CD4-positive, alpha-beta T cell (primary cell): ENCODE measurements at places on chromosomes 5 and 9. TPM values are rescaled to one million over a fixed set of nuclear protein-coding genes. Genes with fewer than 3 reads are reported as not detected.

DNA sequence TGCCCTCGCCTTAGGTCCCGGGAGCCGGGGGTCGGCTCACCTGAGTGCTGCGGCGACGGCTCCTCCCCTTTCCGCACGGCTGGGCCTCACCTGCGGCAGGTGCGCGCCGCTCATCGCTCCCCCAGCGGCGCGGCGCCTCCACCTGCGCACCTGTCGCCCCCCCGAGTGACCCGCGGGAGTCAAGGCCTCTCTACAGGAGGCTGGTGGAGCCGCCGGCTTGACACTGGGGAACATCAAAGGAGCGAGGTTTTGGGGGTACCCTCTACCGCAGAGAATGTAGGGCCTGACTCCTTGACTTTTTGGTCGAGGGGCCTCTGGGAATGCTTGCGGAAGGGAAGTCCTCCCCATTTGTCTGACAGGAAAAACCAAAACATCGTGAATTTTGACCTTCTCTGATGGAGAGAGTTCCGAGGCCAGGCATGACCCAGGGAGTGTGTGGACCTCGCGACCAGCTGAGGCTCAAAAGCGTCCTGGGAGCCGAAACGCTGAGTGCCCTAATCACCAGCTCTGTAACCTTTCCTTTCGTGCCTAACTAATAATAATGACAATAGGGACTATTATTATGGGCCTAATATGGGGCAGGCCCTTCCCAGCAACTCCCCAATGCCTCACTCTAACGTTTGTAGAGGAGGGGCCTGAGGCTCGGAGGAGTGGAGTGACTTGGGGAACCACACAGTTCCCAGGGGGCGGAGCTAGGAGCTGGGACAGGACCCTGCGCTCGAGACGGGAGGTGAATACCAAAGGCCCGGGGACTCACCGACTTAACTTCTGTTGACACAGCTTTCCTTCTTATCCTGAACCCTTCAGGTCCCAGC is 714 bp upstream of the IER5L start:
- peaks cover 43% of the 10 kb centered on the region for H3K4me1 ChIP-seq
- no peaks in the 10 kb centered on the region for H3K27me3 ChIP-seq
- H3K4me3 ChIP-seq: no peak overlapping the region
- no peak for DNase-seq
- H3K36me3 ChIP-seq: no peaks in the 10 kb centered on the region

GRCh38 chr5:55557123-55557522 is 22.4 kb upstream of the PLPP1 start:
- H3K27ac ChIP-seq: no peak overlapping the region
- DNase-seq: no peak
- H3K36me3 ChIP-seq: no peaks in the 10 kb centered on the region
- H3K4me1 ChIP-seq: no peaks in the 10 kb centered on the region

- H3K36me3 ChIP-seq: peaks cover 88% of the 10 kb centered on the region
- no peak overlapping the region for H3K4me3 ChIP-seq
- H3K27me3 ChIP-seq: no peaks in the 10 kb centered on the region
- H3K27ac ChIP-seq: no peak overlapping the region
- no peak for DNase-seq
These were observed 22.6 kb downstream of the OTULIN start for GRCh38 chr5:14687023-14687665.

GRCh38 chr5:38777111-38777510 is 68.7 kb upstream of the OSMR start:
- no peak overlapping the region for H3K4me3 ChIP-seq
- no peaks in the 10 kb centered on the region for H3K36me3 ChIP-seq
- no peaks in the 10 kb centered on the region for H3K4me1 ChIP-seq
- no peak for DNase-seq
- H3K27me3 ChIP-seq: no peaks in the 10 kb centered on the region
- H3K27ac ChIP-seq: no peak overlapping the region

The CHD1 gene
- 228 TPM for total RNA-seq

GRCh38 chr5:9342161-9342787 is 203.6 kb downstream of the SEMA5A start:
- no peaks in the 10 kb centered on the region for H3K36me3 ChIP-seq
- H3K4me1 ChIP-seq: no peaks in the 10 kb centered on the region

The OCLN gene
- total RNA-seq: 6.8 TPM

The PCDHA11 gene
- total RNA-seq: not detected

GRCh38 chr5:86768699-86769202 is 151.0 kb downstream of the COX7C start:
- no peaks in the 10 kb centered on the region for H3K27me3 ChIP-seq
- no peaks in the 10 kb centered on the region for H3K36me3 ChIP-seq
- H3K4me1 ChIP-seq: no peaks in the 10 kb centered on the region
- H3K27ac ChIP-seq: no peak overlapping the region
- DNase-seq: no peak
- no peak overlapping the region for H3K4me3 ChIP-seq

GRCh38 chr5:168585119-168585856 is 6.1 kb upstream of the PANK3 start:
- no peak for DNase-seq
- no peak overlapping the region for H3K27ac ChIP-seq
- no peaks in the 10 kb centered on the region for H3K36me3 ChIP-seq
- peaks cover 2% of the 10 kb centered on the region for H3K4me1 ChIP-seq
- peaks cover 15% of the 10 kb centered on the region for H3K27me3 ChIP-seq

DNA sequence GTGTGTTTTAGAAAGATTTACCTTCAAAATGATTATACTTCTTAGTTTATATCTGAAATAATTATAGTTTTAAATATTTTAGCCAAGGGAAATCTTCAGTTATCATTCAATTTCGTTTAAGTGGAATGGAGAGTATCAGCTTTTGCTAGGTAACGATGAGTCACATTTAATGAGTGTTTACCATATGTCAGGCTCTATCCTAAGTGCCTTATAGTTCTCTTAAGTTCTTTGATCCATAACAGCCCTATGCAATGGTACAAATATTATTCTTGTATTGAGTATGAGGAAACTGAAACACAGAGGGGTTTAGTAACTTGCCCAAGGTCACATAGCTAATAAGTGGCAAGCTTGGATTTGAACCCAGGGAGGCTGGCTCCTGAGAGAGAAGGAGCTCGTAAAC is 37.5 kb upstream of the SHB start:
- no peak overlapping the region for H3K27ac ChIP-seq
- no peaks in the 10 kb centered on the region for H3K4me1 ChIP-seq
- no peaks in the 10 kb centered on the region for H3K36me3 ChIP-seq
- H3K27me3 ChIP-seq: no peaks in the 10 kb centered on the region
- no peak for DNase-seq
- H3K4me3 ChIP-seq: no peak overlapping the region

GRCh38 chr9:16412740-16413139 is 457.7 kb downstream of the BNC2 start:
- no peak overlapping the region for H3K27ac ChIP-seq
- no peaks in the 10 kb centered on the region for H3K27me3 ChIP-seq
- H3K36me3 ChIP-seq: no peaks in the 10 kb centered on the region
- DNase-seq: no peak
- H3K4me1 ChIP-seq: no peaks in the 10 kb centered on the region

DNA sequence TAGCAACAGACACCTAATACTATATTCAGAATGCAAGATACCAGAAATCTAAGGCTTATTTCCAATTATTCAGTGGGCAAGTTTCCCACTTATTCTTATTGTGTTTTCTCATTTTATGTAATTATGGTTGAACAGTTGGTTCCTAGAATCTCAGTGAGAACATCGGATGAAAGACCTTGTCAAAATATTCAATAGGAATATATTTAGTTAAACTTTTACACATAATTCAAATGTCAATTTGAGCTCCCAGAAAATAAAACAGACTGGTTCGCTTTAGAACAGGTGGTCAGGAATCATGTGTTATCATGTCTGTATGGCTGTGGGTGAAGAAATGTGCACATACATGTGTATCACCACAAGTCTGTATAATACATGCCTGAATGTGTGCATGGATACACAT is 447.8 kb downstream of the MED10 start:
- no peaks in the 10 kb centered on the region for H3K36me3 ChIP-seq
- H3K4me1 ChIP-seq: no peaks in the 10 kb centered on the region
- no peak overlapping the region for H3K27ac ChIP-seq
- no peak for DNase-seq

DNA sequence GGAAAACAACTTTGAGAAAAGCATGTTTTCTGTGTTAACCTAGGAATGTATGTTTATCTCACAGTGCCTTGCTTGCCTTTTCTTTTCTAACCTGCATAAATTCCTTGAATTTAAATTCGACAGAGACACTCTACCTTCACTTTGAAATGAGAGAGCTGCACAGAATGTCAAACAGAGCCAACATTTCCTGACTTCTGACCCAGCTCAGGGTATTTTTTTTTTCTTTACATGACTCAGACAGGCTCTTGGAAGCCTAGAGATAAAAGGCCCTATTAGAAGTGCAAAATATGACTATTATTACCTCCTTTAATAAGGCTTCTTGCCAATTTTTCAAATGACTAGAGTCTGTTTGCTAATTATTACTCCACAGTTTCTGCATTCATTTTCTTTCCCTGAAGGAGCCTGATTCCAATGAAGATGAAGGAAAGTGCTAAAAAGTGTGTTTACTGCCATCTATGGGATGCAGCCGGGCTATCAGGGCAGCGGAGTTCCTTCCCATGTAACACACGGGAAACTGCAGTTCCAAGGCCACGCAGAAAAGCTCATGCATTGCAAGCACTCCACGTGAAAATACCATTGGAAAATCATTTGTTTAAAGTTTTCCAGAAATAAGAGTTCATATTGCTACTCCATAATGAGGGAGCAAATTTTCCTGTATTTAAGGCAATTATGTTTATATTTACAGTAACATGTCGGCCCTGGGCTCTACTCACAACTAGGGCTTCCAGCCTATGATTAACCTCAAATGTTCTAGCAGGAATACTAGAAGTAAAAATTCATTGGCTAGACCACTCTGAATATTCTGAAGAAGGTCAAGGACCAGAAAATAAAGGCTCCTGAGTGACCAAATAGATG is 485.6 kb downstream of the ZSWIM6 start:
- H3K4me3 ChIP-seq: no peak overlapping the region
- no peaks in the 10 kb centered on the region for H3K4me1 ChIP-seq
- H3K27ac ChIP-seq: no peak overlapping the region
- H3K27me3 ChIP-seq: no peaks in the 10 kb centered on the region
- DNase-seq: no peak

GRCh38 chr9:134166374-134166773 is 2.0 kb upstream of the RNU6ATAC start:
- no peak for DNase-seq
- H3K4me1 ChIP-seq: peaks cover 17% of the 10 kb centered on the region
- no peak overlapping the region for H3K27ac ChIP-seq

DNA sequence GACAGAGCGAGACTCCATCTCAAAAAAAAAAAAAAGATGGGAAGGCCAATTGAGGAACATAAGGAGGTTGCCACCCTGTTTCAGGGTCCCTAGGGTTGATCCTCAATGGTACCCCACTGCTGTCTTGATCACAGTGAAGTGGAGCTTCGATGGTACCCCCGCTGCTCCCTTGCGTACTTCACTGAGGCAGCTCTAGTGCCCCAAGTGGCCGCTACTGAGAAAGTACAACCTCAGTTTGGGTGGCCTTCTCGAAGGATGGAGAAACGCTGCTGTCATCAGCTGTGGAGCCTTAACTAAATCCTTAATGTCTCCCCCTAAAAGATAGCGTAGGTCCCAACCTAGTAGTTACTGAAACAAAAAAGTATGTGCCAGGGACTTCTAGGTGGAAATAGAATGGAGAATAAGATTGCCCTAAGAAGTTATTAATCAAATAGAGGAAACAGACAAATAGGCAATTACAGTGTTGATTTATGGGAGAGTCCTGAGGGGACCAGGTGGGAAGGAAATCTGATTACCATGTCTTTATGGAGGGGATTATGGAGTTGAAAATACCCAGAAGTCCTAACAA is 6.3 kb downstream of the TESK1 start:
- H3K27me3 ChIP-seq: no peaks in the 10 kb centered on the region
- DNase-seq: peak; percentile 47
- no peak overlapping the region for H3K27ac ChIP-seq
- peaks cover 37% of the 10 kb centered on the region for H3K36me3 ChIP-seq

GRCh38 chr9:120770931-120771330 is 22.3 kb downstream of the FBXW2 start:
- H3K4me3 ChIP-seq: no peak overlapping the region
- DNase-seq: no peak
- H3K27ac ChIP-seq: no peak overlapping the region
- H3K4me1 ChIP-seq: no peaks in the 10 kb centered on the region
- no peaks in the 10 kb centered on the region for H3K27me3 ChIP-seq
- H3K36me3 ChIP-seq: peaks cover 83% of the 10 kb centered on the region

DNA sequence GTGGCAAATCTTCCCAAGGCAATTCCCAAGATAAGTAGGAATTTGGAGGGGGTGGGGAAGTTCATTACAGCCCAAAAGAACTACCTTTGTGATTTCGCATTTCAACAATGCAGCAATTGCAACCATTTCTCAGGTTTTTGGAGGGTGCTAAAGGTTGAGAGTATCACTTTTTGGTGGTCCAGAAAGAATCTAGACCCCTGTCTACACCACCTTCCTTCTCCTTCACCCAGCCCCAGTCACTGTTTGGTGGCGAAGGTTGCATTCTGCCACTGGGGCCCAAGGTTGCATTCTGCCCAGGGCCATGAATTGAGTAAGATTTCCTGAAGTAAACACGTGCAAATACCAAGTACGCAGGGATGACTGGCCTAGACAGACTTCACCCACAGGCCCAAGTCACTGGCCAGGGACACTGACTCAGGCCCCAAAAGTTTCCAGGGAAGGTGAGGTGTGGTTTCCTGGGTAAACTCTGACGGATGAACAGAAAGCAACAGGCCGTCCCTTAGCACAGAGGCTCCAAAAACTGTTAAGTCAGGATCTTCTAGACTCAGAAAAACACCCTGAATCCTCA is 5.7 kb downstream of the PDE6A start:
- H3K27ac ChIP-seq: no peak overlapping the region
- no peaks in the 10 kb centered on the region for H3K36me3 ChIP-seq
- no peak for DNase-seq
- H3K4me1 ChIP-seq: no peaks in the 10 kb centered on the region
- no peak overlapping the region for H3K4me3 ChIP-seq

The PSMB7 gene
- total RNA-seq: 69.3 TPM

DNA sequence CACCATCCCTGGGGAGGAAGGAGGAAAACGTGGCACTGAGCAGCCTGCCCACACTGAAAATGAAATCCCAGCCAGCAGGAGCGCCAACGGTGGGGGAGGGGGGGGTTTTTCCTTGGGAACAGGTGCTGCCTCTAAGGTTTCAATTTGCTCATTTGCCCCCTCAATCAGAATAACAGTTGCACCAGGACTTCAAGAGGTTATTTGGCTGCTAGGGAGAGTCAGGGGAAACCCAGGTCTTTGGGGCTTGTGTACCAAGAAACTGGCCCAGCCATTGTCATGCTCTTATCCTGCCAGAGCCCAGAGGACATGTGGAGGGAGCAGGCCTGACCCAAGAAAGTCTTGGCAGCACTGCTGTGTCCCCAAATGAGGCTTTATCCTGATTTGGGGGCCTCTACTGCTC is 66.5 kb downstream of the NDFIP1 start:
- H3K27me3 ChIP-seq: no peaks in the 10 kb centered on the region
- no peaks in the 10 kb centered on the region for H3K4me1 ChIP-seq
- H3K27ac ChIP-seq: no peak overlapping the region
- no peak for DNase-seq
- H3K36me3 ChIP-seq: no peaks in the 10 kb centered on the region

The AFAP1L1 gene
- 0.47 TPM for total RNA-seq

GRCh38 chr5:148224117-148224742 is 14.1 kb upstream of the MARCOL start:
- peaks cover 7% of the 10 kb centered on the region for H3K27me3 ChIP-seq
- H3K4me3 ChIP-seq: no peak overlapping the region
- no peak for DNase-seq
- H3K27ac ChIP-seq: no peak overlapping the region
- H3K36me3 ChIP-seq: no peaks in the 10 kb centered on the region
